ENCODE measurements at places on chromosomes 6 and 20. TPM values are rescaled to one million over a fixed set of nuclear protein-coding genes. Genes with fewer than 3 reads are reported as not detected.
A peak's percentile ranks its signal among the peaks of the same experiment; 100 is the strongest.

DNA sequence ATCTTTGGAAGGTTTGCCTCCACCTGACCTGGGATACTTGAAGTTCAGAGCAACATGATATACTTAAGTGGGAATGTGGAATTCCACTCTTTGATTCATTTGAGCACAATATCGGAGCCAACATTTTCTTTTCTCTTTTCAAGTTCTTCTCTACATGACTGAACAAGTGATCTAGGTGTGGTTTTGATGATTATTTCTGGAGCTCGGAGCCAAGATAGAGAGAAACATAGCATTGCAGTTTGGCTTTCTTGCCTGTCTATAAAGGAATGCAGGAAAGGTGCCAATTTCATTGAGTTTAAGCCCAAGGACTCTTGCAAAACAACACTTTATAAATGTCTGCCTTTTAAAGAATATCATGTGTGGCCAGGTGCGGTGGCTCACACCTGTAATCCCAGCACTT, 124.2 kb upstream of the FAM83B start:
- no peak overlapping the region for H3K27ac ChIP-seq
- H3K27me3 ChIP-seq: no peaks in the 10 kb centered on the region
- H3K4me3 ChIP-seq: no peak overlapping the region
- H3K4me1 ChIP-seq: no peaks in the 10 kb centered on the region
- peak; percentile 60 for DNase-seq
- no peaks in the 10 kb centered on the region for H3K36me3 ChIP-seq

GRCh38 chr20:42559665-42560064, 630.0 kb downstream of the PTPRT start:
- H3K4me1 ChIP-seq: no peaks in the 10 kb centered on the region
- H3K27ac ChIP-seq: no peak overlapping the region
- H3K36me3 ChIP-seq: no peaks in the 10 kb centered on the region
- no peaks in the 10 kb centered on the region for H3K27me3 ChIP-seq
- H3K4me3 ChIP-seq: no peak overlapping the region
- no peak for DNase-seq

MUC22 gene
- 0.05 TPM for total RNA-seq

GRCh38 chr6:105836889-105837288, 249.2 kb upstream of the PRDM1 start:
- no peaks in the 10 kb centered on the region for H3K4me1 ChIP-seq
- no peak overlapping the region for H3K4me3 ChIP-seq
- no peaks in the 10 kb centered on the region for H3K27me3 ChIP-seq
- H3K27ac ChIP-seq: no peak overlapping the region

DNA sequence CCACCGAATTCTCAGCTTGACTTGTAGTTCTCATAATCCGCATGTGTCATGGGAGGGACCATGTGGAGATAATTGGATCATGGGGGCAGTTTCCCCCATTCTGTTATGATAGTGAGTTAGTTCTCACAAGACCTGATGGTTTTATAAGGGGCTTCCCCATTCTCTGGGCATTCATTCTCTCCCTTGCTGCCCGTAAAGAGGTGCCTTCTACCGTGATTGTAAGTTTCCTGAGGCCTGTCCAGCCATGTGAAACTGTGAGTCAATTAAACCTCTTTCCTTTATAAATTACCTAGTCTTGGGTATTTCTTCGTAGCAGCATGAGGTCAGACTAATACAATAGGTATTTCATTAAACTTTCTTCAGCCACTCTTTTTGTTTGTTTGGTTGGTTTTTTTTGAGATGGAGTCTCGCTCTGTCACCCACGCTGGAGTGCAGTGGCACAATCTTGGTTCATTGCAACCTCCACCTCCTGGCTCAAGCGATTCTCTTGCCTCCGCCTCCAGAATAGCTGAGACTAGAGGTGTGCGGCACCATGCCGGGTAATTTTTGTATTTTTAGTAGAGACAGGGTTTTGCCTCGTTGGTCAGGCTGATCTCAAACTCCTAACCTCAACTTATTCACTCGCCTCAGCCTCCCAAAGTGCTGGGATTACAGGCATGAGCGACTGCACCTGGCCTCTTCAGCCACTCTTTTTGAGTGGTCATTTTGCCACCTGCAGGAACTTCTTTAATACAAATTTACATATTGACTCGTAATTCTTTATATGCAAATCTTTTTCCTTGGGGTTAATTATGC, 36.3 kb downstream of the GSTA2 start:
- H3K36me3 ChIP-seq: no peaks in the 10 kb centered on the region
- no peak overlapping the region for H3K4me3 ChIP-seq
- H3K4me1 ChIP-seq: no peaks in the 10 kb centered on the region
- H3K27ac ChIP-seq: no peak overlapping the region
- peak; percentile 22 for DNase-seq
- H3K27me3 ChIP-seq: no peaks in the 10 kb centered on the region

DNA sequence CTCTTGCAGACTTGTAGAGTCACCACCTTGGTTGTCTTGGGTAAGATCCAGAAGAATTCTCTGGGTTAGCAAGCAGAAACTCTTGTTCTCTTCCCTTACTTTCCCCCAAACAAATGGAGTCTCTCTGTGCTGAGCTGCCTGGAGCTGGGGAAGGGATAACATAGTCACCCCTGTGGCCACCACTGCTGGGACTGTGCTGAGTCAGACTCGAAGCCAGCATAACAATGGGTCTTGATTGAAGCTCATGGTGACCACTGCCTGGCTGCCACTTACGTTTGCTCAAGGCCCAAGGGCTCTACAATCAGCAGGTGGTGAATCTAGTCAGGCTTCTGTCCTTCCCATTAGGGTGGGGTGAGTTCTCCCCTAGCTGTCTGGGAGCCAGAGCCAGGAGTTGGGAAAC, 15.4 kb upstream of the ERVFRD-1 start:
- H3K27me3 ChIP-seq: no peaks in the 10 kb centered on the region
- peak; percentile 52 for DNase-seq
- H3K4me3 ChIP-seq: no peak overlapping the region
- H3K4me1 ChIP-seq: peaks cover 11% of the 10 kb centered on the region

DNA sequence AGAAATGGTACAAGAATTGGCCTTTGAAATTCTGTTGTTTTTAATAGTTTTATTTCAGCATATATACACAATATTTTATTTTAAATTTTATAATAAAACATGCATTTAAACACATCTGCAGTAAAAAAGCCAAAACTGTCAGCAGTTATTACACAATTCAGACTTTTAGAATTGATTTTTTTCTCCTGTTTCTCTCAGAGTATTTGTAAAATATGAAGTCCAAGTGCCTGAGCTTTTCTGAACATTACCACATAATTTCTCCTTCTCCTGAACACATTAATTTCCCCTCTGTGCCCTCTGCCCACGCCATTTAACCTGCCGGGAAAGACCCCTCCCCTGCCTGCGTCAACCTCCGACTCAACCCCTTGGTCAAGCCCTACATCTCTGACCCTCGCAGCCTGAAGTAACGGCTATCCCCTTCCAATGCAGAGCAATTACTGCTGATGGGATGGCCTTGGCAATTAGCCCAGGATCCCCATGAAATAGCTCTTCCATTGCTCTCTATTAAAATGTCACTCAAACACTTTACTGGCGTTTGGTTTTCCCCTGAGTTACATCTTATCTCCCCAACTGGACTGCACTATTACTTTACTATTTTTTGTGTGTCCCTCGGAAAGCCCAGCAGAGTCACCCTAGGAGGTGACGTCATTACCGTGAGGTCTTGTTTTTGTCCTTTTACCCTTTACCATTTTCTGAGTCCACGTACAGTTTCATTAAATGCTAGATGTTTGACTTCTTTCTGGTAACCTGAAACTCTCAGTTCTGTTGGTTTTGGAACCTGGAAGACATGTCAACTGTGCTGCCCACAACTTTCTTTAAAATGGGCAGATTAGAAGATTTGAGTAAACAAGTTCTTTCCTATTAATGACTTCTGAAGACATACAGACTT, 146.7 kb upstream of the TAB2 start:
- peaks cover 15% of the 10 kb centered on the region for H3K4me1 ChIP-seq
- no peaks in the 10 kb centered on the region for H3K27me3 ChIP-seq
- no peaks in the 10 kb centered on the region for H3K36me3 ChIP-seq
- H3K27ac ChIP-seq: no peak overlapping the region
- no peak overlapping the region for H3K4me3 ChIP-seq

All from astrocyte (in vitro differentiated cells and primary cell).